ENCODE measurements at places on chromosomes 7 and 10.

- no peak for DNase-seq
Measured at GRCh38 chr7:11592699-11593098, 239.3 kb downstream of the THSD7A start.

DNA sequence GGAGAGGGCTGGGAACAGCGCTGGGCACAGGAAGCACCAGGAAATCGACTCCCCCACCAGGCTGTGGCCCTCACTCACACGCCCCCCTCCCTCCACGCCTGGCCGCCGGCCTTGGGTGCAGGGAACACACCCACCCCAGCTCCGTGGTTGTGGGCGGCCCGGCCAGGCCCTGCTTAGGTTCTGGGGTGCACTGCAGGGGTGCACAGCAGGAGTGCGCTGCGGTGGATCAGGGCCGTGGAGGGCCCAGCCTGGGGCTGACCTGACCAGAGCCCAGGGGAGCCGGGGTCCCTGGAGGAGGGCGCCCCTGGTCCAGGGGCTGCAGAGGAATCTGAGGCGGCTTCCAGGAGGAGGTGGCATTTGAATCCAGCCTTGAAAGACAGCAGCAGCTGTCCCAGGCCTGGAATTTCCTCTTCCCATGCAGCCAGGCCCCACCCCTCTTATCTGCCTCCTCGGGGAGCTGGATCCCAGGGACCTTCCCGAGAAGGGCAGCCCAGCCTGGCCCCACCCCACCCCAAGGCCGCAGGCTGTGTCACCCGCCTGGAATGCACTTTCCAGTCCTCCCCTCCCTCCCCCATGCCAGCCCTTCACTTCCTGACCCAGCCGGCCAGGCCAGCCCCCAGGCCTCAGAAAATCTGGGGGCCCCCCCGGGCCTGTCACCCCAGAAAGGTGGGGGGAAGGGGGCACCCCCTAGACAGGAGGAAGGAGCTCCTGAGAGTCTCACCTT is 18.4 kb upstream of the PDGFA start:
- DNase-seq, result peak; percentile 46

DNA sequence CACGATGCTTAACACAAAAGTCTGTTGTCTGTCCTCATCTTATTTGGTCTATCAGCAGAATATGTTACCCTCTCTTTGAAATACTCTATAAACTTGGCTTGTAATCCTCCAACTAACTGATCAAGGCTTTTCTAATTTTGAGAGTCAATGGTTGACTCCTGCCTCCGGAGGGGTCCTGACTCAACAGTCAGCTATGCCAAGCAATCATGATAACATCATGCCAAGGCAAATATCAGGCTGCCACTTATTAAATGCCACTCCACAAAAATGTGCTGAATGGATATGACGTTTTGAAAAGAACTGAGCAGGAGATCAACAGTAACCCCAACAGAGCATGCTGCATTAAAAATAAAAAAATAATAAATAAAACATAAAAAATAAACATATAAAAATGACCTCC is 116.1 kb downstream of the PARD3 start:
- no peak for DNase-seq

DNA sequence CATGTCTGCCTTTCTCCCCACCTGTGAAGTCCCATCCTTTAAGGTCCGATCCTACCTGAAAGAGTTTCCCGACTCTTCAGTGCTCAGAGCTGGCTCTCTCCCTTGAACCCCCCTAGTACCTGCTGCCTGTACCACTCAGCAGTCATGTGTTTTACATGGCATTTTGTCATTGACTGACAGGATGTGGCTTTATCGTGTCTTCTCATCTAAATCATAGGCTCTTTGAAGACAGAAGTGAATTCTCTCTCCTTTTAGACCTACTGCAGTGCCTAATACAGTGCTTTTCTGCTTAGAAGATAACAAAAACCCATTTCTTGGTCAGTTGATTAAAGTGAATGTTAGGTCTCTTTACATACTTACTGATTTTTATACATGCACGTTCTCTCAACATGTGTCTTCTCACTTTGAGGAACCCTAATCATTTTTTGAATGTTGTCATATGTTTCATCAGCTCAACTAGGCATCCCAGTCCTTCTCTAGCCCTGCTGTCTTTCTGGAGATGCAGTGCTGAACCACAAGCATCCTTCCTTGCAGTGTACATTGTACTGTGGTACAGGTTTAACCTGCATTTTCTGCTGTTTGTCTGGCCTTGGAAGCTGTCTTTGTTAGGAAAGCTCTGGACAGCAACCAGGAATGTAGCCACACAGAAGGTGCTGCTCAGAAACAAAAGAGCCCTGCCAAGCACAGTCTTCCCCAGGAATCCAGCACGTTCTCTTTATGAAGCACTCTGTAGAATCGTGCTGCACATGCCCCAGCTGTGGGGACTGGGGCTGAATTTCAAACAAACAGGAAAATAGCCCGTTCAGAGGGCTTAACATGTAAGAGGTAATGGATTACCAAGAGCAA is 28.1 kb upstream of the LRRC4 start:
- no peak for DNase-seq

Measured in AG04449 (cell line).